T-helper 1 cell (primary cell): ENCODE measurements at places on chromosomes 7 and 10.

DNA sequence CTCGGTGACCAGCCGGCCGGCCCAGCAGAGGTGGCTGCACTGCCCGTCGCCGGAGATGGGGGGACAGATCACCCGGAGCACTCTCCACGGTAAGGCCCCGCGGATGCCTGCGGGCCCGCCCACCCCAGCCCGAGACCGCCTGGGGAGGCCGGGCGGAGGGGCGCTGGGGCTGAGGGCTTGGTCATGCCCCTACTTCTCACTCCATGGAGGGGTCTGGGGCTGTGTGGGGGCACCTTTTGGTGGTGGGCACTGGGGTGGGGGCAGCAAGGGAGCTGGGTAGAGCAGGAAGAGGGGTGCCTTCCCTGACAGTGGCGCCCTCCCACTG, 61.8 kb downstream of the NEURL1 start:
- no peak for DNase-seq

DNA sequence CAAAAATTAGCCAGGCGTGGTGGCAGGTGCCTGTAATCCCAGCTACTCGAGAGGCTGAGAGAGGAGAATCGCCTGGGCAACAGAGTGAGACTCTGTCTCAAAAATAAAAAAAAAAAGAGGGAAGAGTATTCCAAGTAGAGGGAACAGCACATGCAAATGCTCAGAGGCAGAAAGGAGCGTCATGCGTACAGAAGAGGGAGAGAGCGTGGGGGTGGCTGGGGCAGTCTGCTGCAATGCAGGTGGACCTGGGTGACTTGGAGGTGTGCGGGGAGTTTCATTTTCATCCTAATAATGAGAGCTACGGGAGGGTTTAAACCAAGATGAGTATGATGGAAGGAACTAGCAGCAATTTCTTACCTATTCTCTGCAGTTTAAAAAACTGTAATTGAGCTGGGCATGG, 28.8 kb downstream of the CLIP2 start:
- no peak for DNase-seq

GRCh38 chr7:44067064-44067951, 1.9 kb upstream of the PGAM2 start:
- no peak for DNase-seq

- DNase-seq: no peak
Measured at GRCh38 chr10:71597821-71598498, 121.6 kb downstream of the C10orf105 start.

DNA sequence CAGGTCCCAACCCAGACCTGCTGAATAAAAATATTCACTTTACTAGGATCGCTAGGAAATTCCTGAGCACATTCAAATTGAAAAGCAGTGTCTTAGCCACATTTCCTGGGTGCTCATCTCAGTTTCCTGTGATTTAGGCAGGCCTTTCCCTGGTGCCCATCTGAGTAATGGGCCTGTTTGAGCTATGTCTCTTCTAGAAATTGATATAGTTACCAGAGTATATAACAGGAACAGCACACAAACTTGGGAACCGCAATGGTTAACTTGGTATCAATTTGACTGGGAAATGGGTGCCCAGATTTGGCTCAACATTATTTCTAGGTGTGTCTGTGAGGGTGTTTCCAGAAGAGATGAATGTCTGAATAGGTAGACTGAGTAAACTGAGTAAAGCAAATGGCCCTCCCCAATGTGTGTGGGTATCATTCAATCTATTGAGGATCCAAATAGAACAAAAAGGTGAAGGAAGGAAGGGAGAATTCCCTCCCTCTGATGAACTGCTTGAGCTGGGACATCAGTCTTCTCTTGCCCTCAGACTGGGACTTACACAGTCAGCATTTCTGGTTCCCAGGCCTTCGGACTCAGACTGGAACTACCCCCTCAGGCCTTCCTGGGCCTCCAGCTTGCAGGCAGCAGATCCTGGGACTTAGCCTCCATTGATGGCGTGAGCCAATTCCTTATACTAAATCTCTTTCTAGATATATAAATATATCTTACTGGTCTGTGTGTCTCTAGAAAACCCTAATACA, 99.1 kb downstream of the CCDC71L start:
- DNase-seq: no peak

GRCh38 chr7:17126413-17127268, 171.8 kb upstream of the AHR start:
- DNase-seq: no peak

DNA sequence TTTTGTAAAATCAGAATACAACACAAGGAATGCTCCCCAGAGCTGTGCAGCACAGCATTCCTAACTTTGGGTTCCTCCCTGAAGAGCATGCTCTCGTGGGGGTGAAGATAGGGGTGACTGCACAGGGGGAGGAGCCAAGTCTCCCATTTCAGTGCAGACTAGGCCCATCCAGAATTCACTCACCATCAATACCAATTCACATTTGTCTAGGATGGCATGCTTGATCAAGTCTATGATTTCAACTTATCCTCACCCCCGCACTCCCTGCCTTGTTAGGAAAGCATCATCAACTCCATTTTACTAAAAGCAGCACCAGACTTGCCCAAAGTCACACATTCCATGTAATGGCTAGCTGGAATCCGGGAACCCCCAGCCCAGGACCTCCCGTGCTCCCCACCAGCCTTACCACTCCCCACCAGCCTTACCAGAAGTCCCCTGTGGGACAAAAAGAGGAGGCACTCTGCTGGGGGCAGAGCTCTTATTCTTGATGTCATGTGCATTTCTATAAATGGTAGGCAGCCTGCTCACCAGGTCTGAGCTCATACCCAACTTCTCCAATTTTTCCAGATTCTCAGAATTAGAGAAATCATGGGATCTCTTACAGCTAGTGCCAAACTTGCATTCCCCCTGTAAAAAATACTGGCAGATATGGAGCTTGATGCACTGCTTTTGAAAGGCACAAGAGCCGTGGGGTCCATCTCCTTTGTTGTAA, 6.2 kb downstream of the PARP12 start:
- DNase-seq: no peak

GRCh38 chr7:87154166-87154565, 1.9 kb downstream of the DMTF1 start:
- no peak for DNase-seq

- DNase-seq: no peak
Measured at GRCh38 chr7:109322833-109323232, 753.2 kb downstream of the DNAJB9 start.

GRCh38 chr10:108736111-108736510, 1187.2 kb downstream of the XPNPEP1 start:
- no peak for DNase-seq

- DNase-seq: no peak
Measured at GRCh38 chr10:30866896-30867295, 164.8 kb downstream of the ZNF438 start.

DNA sequence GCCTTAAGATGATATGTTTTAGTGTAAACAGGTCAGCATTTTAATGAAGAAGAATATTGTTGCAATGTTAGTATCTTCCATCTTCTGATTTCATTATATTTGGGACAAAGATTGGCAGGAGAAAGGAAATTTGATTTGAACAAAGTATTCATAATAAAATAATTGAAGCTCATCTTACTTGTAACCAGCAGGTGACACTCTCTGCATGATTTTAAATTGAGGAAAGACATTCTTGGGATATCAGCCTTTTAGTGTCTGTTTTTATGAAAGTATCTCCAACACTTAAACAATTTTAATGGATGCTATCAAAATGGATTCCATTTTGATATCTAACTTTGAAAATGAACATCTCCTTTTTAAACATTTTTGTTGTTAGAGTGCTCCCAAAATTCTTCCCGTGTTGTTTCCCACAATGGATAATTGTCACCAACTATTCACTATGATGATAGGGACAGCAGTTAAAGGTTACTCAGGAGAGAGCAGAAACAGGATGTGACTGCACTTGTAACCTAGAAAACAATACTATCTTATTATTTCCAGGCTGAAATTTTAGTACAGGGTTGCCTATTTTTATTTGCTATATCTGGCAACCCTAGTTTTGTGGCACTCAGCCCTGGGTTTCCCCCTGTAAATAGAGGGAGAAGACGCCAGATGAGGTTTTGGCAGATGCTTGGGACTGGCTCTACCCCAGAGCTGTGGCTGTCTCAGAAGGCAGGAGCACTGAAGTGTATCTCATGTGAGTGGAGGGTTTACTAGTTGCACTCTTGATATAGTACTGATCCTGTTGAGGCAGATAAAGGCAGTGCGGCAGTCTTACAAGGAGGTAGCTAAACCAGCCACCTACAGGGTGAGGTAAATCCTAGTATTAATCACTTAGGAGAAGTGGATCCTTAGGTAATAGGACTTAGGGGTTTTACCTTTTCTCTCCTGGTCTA, 31.0 kb upstream of the ABCB4 start:
- DNase-seq: no peak

- DNase-seq: no peak
Measured at GRCh38 chr10:7045891-7046599, 364.8 kb downstream of the SFMBT2 start.

- DNase-seq: no peak
Measured at GRCh38 chr10:122390271-122390670, 15.8 kb downstream of the PLEKHA1 start.

DNA sequence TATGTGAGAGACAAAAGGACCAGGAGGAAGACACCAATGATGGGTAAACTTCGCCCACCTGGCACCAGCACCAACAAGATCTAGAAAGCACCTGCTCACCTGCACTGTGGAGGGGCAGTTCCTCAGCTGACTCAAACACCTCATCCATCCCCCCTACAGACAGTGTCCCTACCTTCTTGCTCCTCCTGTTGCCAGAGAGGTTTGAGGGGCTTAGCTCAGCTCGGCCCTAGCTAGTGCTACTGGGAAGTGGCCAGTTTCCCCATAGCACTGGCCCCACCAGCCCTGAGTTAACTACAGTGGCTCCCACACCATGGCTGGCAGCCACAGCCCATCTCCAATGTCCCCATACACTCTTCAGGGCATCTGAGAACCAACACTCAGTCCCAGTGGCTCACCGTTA, 70.8 kb downstream of the GRID1 start:
- DNase-seq: no peak

- DNase-seq: no peak
Measured at GRCh38 chr10:130412317-130412716, 276.1 kb downstream of the GLRX3 start.

DNA sequence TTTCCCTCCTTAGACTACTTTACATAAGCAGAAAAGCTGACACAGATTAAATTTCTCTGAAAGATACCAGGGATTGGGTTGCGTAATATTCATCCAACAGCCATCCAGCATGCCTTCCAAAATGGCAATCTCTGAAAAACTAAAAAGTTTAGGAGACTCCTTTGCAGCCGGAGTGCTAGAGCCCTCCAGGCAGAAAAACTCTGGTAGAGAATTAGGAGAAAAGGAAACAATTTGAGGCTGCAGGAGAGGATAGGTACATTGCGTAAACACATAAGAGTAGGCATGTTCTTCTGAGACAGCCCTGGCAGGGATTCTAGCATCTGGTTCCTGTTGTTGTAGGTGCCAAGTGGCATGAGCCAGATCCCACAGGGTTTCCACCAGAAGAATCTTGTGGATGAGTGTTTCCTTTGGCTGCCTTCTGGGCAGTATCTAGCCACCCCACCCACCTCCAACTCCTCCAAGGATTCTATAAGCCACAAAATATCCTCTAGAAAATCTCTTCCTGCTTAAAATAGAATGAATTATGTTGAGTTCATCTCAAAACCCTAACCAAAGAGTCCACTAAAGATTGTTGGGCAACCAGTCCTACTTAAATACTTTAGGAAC, 402.4 kb downstream of the HGF start:
- DNase-seq: no peak

- no peak for DNase-seq
Measured at GRCh38 chr7:23787272-23787671, 77.3 kb downstream of the STK31 start.

DNA sequence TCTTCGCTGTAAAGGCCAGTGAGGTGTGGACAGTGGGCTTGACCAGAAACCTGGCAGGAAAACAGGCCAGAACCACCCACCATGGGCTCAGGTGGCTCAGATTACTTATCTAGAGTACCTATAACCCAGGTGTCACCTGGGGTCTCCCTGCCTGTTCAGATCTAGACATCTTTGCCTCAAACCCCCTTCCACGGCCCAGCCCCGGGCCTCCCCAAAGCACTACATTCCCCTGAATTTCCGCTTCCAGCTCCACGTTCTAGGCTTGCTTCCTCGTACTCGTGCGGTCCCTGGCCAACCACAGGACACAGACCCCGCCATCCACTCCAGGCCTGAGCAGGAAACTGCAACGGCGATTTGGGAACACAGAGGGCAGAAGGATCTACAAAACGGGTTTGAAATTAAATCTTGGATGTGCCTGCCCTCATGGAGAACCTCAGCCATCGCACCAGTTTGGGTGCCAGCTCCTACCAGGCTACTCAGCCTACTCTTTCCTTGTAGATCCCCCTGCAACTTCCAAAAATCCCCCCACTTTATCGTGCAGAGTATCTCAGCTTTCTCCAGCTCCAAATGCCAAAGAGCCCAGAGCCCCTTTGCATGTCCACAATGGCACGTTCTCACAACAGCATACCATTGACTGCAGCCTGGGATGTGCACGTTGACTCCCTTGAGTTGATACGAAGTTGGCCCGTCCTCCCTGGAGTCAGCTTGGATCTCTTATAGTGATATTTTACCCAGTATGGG, 62.7 kb upstream of the CACUL1 start:
- DNase-seq: no peak

DNA sequence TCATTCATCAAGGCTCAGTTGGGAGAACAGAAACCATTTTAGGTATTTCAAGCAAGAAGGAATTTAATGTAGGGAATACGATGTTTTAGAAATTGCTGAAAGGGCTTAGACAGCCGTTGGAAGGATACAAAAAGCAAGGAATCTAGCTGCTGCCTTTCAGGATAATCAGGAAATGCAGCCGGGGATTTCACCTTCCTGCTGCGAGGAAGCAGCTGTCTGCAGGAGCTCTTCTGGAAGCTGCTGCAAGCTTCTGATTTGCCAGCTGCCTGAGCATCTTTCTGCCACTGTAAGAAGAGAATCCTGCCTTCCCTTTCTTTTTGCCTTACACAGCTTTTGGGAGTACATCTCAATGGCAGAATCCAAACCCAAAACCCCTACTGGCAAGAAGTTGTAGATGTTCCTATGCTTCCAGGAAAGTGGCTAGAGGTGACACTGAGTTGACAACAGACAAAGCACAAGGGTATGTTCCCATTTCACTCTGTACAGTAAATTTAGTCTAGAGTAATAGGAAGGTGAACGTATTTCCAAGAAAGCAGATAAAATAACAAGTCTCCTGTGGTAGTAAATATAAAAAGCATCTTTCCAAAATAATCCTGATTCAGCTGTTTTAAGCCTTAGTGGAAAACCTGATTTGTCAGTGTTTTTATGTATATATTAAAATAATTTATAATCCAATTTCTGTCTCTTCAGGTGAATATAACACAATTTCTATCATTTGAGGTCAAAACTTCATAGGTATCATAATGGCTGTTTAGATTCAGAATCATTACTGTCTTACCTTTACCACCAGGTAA, 148.4 kb upstream of the LRGUK start:
- DNase-seq: no peak

DNA sequence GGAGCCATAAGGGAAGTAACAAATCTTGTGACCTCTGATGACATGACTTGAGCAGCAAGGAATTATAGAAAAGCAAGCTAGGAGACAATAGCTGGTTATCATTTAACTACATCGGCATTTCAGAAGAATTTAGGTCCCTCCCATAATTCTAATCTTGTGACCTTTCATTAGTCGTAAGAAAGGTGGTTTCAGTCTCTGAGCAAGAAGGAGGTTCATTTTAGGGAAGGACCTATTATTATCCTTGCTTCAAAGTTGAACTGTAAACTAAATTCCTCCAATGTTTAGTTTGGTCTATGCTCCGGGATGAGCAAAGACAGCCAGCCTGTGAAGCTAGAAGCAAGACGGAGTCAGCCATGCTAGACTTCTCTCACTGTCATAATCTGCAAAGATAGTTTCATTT, 159.6 kb downstream of the SLC16A9 start:
- DNase-seq: no peak
